ENCODE measurements at places on chromosomes 1 and 21.

- DNase-seq = no peak
Measured at GRCh38 chr1:102821707-102822106, 286.6 kb downstream of the COL11A1 start.

GRCh38 chr1:76267631-76268030 is 193.1 kb downstream of the ST6GALNAC3 start:
- no peak for DNase-seq

DNA sequence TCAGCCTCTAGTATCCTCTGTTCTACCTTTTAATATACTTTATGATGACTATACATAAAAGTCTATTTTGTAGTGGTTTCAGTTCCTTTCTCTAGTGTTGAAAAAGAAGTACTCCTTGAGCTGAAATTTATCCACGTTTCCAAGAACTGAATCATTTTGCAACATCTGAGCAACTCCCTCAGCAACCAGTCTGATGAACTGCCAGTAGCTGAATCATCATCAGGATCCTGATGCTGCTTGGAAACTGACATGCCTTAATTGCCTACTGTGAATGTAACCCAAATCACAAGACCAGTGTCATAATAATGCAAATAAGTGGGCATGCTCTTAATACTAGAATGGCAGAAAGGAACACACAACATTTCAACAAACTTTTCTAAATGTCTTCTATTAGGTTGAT is 103.3 kb downstream of the CYYR1 start:
- DNase-seq = no peak

DNA sequence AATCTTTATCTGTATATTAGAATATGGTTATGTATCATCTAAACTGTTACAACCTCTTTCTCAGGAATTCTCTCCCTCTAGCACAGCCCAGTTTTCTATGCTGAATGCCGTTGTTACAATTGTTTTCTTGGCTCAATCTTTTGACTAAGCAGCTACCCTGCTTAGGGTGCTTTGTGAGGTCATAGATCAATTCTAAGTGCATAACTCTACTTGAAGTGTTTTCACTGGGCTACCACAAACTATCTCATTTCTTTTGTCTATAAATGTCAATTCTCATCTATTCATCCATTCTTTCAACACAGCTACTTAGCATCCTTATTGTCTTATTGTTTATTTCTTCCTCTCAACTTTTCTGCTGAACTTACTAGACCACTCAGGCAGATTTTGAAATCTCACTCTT is 77.1 kb downstream of the CEP350 start:
- no peak for DNase-seq

- no peak for DNase-seq
Measured at GRCh38 chr1:8020032-8020431, 6.1 kb downstream of the ERRFI1 start.

GRCh38 chr1:71944006-71944405 is 338.3 kb downstream of the NEGR1 start:
- DNase-seq = no peak

DNA sequence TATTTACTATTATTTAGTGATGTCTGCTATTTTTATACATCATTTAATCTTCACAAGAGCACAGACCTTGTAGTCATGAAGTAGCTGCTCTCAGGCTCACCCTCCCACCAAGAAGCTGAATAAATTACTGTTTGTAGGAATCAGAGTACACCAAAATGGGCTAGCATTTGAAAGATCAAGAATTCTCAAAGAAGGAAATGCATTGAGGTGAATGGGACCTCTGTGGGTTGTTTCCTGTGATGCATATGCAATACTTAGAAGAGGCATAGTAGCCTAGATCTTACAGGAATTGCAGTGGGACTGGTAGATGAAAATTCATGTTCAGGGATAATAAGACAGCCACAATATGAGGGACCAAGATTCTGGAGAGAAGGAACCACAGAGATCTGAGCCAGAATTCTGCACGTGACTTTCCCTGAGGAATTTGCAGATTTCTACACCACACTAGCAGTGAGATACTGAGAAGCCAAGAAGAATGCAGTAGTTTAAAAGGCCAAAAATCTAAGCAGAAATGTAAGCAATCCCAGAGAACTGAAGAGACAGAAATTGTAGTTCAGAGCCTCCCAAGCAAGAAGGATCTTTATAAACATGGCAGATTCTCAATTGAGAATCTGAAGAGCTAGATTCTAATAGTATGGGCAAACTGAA is 307.0 kb downstream of the ST6GALNAC3 start:
- DNase-seq = no peak

DNA sequence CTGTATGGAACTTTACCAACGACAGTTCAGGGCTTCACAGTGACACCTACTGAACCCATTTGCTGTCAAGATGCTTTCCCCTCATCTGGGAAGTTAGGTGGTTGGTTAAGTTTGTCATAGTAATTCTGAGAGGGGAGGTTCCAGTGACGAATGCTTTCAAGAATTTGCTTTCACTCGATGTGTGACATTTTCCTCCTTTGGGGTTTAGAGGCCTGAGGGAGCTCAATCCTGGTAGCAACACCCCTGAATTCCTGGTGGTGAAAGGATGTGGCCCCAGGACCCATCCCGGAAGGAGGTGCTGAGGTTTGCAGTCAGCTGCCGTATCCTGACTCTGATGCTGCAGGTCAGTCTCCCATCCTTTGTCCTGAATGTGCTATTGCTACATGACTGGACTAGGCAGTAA is 2.8 kb downstream of the PIGV start:
- DNase-seq = no peak

DNA sequence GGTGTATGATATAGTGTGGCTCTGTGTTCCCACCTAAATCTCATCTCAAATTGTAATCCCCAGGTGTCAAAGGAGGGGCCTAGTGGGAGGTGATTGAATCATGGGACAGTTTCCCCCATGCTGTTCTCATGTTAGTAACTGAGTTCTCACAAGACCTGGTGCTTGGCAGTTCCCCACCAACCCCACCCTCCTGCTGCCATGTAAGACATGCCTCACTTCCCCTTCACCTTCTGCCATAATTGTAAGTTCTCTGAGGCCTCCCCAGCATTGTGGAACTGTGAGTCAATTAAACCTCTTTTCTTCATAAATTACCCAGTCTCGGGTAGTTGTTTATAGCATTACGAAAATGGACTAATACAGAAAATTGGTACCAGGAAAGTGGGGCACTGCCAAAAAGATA is 1705.3 kb downstream of the NCAM2 start:
- DNase-seq = no peak

DNA sequence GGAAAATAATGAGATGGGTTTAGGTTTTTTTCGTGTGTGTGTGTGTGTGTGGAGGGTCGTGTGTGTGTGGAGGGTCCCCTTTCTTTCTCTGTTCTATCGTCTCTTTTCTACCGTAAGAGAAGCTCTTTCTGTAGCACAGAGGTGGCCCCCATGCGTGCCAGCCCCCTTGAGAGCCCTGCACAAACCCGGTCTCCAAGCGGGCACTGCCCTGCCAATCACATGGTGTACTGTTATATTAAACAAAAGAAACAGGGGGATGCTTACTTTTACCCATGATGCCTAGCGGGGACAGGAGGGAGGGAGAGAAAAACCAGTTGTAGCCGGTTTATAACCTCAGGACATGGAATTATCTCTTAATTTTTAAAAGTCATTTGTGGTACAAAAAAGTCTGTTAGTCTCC is 41.0 kb downstream of the GATAD2B start:
- no peak for DNase-seq

GRCh38 chr1:167981933-167982332 is 45.1 kb upstream of the MPC2 start:
- DNase-seq = no peak

Data from WERI-Rb-1 (cell line).